ENCODE measurements at places on chromosomes 2 and 18. TPM values are rescaled to one million over a fixed set of nuclear protein-coding genes. Genes with fewer than 3 reads are reported as not detected.

The MARCO gene
- not detected for total RNA-seq

The MOCOS gene
- total RNA-seq, result 54.0 TPM

The AOX1 gene
- total RNA-seq, result 3.1 TPM

The CFAP53 gene
- 0.16 TPM for total RNA-seq

The MFSD2B gene
- total RNA-seq, result not detected

The CYP1B1 gene
- 0.50 TPM for total RNA-seq

The STK17B gene
- total RNA-seq, result 8.1 TPM

The HOXD11 gene
- not detected for total RNA-seq

The TMEM169 gene
- total RNA-seq, result 0.88 TPM

The SCN7A gene
- total RNA-seq, result not detected

The COLEC12 gene
- 2.4 TPM for total RNA-seq

The LYPD6B gene
- not detected for total RNA-seq

Data from A375 (cell line).